Stimulated activated CD4-positive, alpha-beta T cell treated with anti-CD3 and anti-CD28 coated beads, Interleukin-1b, Interleukin-23, amount 100 ng/mL, for 1 hour (primary cell): ENCODE measurements at places on chromosomes 16 and 17.

GRCh38 chr17:48578616-48579470, 693 bp upstream of the HOXB4 start:
- no peak for DNase-seq

DNA sequence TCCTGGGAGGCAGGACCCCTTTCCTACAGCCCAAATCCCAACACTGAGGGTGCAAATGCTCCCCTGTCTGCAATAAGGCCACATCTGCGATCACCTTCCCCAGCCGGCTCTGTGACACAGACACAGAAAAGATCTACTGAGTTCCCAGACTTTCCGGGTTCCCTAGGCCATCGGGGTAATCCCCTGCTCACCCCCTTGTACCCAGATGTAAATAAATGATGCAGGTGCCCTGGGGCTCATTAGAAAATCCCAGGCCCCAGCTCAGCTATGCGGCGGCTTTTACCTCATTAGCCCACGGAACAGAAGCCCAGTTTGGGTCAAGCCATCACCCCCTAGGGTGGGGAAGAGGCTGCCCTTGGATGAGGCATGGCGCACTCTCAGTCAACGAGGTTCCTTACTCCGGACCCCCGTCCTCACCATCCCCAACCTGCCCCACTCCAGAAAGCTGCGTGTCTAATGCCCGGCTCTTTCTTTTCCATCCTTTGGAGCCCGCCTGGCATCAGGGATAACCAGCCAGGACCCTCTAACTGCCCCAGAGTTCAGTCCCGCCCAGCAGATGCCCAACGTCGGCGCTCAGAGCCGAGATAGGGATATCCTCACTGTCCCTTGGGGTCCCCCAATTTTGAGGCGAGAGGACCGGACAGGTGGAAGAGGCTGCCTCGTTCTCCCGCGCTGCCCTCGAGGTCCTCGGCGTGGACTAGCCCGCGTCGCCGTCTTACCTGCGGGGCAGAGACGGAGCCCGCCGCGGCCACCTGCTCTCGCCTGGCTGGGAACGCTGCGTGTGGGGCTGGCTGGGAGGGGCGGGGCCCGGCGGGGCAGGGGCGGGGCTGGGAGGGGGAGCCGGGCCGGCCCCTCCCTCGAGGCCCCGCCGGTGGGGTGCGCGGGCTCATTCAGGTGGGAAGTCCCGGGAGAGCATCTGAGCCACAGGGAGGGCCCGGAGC, at the start of gene ZNF385C:
Gene ZNF385C, minus strand, starts transcription at position 783 of the 941 bp plus-strand sequence. CDS start 35,417 bp downstream, outside the sequence.
- peak; percentile 53 for DNase-seq

- DNase-seq = no peak
Measured at GRCh38 chr16:59046335-59046734, 312.2 kb upstream of the GOT2 start.

DNA sequence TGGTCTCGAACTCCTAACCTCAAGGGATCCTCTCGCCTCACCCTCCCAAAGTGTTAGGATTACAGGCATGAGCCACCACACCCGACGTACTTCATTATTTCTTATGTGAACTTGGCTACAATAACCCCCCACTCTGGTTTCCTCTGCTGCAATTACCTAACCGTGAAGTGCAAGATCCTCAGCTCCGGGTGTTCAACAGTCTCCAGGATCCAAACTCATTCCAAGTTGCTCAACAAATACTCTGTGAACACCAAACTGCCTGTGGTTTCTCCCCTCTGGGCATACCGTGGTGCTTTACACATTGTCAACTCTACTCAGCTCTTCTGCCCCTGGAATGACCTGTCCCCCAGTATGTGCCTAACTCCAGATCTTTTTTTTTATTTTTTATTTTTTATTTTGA, 6.8 kb upstream of the SULT1A1 start:
- DNase-seq = no peak

- DNase-seq = no peak
Measured at GRCh38 chr16:17654142-17654541, 183.4 kb upstream of the XYLT1 start.

DNA sequence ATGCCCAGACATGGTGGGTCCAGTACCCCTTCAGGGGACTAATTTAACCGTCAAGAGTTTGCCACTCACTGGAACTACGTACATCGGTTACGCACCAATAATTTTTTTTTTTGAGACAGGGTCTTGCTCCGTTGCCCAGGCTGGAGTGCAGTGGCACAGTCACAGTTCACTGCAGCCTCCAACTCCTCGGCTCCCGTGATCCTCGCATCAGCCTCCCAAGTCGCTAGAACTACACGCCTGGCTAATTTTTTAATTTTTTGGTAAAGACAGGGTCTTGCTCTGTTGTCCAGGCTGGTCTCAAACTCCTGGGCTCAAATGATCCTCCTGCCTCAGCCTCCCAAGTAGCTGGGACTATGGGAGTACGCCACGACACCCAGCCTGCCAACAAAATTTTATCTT, 15.6 kb downstream of the RPH3AL start:
- DNase-seq = no peak

DNA sequence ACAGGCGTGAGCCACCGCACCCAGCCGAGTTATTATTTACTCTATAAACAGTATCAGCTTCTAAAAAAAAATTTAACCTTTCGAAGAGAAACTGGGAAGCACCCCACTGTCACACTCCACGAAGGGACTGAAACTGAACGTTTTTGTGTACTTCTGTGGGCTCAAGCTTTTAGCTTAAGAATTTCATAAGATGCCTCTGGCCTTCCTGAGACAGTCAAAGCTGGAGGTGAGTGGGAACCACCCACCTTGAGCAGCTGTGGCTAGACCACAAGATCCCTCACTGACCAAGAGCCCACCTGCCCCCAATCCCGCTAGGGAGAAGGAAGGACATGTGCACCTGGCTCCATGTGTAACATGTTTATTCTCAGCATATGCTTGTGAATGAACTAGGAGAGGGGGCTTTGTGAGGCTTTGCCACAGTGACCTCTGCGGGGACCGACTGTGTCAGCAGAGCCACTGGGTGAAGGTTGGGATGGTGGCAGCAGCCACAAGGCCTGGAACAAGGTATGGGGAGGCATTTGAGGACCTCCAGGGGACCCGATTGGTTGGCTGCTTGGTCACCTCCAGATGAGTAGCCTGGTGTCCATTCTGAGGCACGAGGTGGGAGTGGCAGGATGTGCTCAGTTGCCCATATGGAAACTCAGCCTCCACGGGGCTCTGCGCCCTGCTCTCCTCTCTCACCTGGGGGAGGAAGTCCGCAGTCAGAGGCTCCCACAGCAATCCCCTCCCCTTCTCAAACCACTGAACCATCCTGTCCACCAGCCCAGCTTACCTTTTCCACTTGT, 4.8 kb downstream of the DPEP3 start:
- DNase-seq = no peak

- no peak for DNase-seq
Measured at GRCh38 chr17:28118362-28118761, 75.9 kb downstream of the NLK start.

DNA sequence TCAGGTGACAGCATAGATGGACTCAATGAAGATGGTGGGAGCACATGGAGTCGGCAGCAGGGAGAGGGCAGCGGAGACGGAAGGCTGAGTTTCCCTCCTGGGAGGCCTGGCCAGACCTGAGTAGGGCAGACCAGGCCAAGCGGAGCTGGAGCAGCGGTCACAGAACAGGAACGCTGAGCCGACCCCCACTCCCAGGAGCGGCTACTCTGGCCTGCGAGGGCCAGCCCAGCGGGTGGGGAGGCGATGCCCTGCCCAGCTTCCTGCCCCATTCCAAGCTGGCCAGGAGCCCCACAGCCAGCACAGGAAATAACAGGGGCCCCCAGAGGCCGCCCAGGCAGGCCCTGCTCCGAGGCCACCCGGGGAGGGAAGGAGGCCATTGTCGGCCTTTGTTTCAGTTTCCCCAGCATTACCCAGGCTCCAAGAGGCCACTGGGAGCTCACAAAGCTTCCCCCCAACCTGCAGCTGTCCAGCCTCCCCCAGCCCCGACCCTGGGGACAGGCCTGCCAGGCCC, 79.8 kb downstream of the ZNF423 start:
- no peak for DNase-seq

DNA sequence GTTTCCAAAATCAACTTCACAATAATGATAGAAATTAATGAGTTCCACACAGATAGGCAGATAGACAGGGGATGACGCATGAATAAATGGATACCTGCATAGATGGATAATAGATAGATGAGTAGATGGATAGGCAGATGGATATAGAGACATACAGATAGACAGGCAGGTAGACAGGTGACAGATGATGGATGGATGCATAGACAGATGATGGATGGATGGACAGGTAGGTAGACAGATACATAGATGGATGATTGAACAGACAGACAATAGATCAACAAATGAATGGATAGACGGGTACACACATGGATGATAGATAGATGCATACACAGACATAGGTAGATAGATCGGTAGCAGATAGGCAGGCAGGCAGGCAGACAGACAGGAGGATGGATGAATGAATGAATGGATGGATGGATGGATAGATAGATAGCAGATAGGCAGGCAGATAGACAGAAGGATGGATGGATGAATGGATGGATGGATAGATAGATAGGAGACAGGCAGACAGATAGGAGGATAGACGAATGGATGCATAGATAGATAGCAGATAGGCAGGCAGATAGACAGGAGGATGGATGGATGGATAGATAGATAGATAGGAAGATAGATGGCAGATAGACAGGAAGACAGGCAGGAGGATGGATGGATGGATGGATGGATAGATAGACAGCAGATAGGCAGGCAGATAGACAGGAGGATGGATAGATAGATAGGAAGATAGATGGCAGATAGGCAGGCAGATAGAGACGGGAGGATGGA, 142.5 kb downstream of the RBFOX3 start:
- DNase-seq = no peak

DNA sequence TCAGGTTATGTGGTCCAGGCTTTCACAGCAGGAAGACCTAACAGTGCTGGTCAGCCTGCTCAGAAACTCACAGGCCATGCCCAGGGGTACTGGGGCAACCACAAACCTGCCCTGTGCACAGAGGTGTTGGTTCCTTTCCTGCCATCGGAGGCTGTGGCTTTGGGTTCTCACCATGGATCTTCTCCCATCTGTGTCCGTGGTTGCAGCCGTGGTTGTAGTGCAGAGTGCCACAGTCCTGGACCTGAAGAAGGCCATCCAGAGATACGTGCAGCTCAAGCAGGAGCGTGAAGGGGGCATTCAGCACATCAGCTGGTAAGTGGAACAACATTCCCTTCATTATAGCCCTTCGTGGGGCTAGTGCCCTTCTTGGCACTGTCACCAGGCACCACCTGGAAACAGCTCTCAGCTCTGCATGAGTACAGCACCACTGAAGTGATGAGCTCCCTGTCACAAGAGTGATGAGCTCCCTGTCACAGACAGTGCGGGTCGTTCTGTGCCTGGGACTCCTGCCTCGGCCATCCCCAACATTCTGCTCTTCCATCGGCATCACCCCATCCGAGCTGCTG, 2.0 kb downstream of the SNRNP25 start:
- DNase-seq = no peak

- no peak for DNase-seq
Measured at GRCh38 chr17:42543190-42544079, 7.4 kb downstream of the NAGLU start.
